COR-L47 (cell line): ENCODE measurements at places on chromosomes 13 and 19.

DNA sequence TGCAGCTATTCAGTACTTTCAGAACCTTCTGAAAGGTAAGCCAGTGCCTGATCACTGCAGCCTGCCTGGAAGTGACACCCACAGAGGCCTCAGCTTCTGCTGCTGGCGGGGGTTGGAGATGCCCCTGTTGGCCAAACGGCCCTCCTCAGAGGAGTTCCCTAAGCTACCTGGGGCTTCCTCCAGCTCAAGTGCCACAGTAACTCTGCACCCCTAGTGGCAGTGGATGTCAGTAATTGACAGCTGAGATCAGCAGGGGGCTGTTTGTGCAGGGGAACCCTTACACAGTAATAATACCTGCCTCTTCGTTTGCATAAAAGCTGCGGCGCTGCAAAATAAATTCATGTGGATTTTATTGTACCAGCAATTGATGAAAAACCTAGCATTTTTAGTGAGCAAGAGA lies 28.9 kb downstream of the TDRD12 start:
- DNase-seq, result peak; percentile 12

DNA sequence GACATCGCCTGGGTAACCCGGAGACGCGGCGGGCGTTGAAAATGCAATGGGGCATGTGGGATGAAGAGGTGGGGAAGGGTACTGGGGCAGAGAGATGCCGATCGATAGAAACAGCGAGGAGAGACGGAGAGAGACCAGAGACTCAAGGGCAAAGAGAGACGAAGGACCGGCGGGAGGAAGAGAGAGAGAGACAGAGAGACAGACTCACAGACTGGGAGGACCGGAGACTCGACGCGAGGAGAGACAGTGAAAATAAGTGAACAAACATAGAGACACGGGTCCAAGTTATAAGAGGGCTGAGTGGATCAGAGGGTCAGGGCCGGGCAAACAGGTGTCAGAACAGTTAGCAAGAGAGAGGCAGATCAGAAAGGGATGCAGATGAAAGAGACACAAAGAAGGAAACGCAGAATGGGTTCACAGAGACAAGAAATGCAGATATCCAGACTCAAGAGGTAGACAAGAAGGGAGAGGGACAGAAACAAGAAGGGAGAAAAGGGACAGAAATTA lies 576 bp upstream of the MZF1 start:
- no peak for DNase-seq

DNA sequence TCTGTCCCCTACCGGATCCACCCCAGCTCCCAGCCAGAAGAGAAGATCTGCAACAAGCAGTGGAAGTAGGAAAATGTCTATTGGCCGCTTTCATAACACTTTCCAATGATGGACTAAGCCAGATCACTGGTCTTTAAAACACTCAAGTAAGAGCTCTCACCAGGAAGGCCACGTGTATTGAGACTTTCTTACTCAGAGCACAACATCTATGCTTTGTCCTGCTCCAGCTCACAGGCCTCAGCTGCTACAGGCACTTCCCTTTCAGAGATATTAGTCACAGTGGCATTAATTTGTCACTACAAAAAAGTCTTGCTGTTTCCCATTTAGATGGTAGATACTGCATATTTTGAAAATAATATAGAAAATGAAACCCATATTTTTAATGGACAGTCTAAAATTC lies 164.2 kb downstream of the ABCC4 start:
- DNase-seq, result no peak

- peak; percentile 90 for DNase-seq
These were observed at the start of gene SSBP4 for GRCh38 chr19:18419195-18419698. SSBP4 (plus strand) TSS chr19:18419398; CDS start chr19:18419649, 251 bp downstream.

DNA sequence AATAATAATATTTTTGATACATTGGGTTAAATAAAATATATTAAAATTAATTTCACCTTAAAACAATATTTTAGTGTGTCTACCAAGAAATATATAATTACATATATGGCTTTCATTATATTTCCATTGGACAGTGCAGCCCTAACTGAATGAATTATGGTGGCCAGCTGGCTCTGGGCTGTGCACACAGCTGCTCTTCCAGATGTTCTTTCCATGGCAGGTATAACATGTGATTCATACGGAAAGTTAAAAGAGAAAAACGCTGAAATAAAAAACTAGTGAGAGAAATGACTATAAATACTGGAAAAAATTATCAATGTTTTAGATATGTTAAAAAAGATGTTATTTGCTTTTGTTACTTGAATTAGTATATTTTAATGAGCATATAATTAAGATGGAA lies 216.3 kb downstream of the RGCC start:
- no peak for DNase-seq
